Bone marrow (tissue), 2 donors: ENCODE measurements at places on chromosomes 5 and 9.
A peak's percentile ranks its signal among the peaks of the same experiment; 100 is the strongest.

GRCh38 chr9:76654575-76654974 lies 109.7 kb upstream of the PCA3 start:
- DNase-seq: no peak

DNA sequence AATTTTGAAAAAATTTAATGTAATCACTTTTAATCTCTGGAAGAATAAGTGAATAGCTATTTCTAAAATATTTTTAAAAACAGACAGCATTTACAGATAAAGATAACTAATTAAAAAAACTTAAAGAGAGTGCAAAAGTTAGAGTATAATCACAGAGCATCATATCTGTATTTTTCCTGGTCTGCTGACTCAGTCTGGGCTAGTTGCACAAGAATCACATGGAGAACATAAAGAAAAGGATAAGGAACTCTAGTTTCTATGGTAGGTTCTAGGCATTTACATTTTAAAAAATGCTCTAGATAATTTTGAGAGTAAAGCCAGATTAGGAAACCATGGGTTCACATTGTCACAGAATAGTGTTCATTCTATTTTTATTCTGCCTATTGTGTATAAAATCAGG lies 347.4 kb downstream of the PSAT1 start:
- DNase-seq: no peak

DNA sequence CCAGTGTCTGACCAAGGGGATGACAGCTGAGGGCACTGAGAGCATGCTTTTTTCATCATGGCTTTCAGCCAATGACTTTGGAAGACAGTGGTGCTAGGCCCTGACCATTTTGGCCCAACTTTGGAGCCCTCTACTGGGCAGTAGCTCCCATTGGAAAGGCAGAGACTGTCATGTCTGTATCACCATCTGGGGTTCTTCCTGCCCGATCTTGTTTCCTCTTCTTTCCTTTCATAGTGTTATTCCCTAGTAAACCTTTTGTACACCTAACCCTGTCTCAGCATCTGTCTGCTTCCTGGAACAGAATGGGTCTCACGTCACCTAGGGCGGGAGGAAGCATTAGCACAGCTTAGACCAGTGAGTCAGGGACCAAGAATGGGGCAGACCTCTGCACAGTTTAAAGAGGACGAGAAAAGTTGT lies 97.4 kb upstream of the MAST4 start:
- no peak for DNase-seq

GRCh38 chr5:159908591-159908940 lies 7.7 kb upstream of the ADRA1B start:
- DNase-seq: no peak

DNA sequence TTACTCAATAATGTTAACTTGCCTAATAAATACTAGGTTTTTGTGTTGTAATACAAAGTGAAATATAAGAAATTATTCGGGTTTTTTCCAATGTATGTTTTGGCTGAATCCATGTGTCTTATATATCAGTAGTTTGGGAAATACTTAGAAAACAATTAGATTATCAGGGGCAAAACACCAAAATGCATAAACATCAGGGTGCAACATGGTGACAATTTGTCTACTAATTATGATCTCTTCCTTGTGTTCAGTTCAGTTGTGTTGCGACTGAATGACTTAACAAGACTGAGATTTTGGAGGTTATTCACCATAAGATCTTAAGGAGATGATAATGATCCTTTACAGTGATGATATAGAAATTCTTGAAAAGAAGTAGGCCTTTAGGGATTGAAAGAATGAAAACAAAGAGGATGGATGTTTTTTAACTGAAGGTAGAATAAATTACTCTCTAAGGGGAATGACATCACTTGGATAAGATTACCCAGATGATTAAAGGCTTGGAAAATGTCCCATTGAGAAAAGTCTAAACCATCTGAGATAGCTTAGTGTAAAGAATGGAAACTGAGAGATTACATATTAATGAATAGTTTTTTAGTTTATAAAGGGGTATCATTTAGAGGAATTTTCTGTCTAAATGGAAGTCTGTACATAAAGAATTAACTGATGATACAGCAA lies 415.8 kb downstream of the SPATA31D1 start:
- DNase-seq: no peak

DNA sequence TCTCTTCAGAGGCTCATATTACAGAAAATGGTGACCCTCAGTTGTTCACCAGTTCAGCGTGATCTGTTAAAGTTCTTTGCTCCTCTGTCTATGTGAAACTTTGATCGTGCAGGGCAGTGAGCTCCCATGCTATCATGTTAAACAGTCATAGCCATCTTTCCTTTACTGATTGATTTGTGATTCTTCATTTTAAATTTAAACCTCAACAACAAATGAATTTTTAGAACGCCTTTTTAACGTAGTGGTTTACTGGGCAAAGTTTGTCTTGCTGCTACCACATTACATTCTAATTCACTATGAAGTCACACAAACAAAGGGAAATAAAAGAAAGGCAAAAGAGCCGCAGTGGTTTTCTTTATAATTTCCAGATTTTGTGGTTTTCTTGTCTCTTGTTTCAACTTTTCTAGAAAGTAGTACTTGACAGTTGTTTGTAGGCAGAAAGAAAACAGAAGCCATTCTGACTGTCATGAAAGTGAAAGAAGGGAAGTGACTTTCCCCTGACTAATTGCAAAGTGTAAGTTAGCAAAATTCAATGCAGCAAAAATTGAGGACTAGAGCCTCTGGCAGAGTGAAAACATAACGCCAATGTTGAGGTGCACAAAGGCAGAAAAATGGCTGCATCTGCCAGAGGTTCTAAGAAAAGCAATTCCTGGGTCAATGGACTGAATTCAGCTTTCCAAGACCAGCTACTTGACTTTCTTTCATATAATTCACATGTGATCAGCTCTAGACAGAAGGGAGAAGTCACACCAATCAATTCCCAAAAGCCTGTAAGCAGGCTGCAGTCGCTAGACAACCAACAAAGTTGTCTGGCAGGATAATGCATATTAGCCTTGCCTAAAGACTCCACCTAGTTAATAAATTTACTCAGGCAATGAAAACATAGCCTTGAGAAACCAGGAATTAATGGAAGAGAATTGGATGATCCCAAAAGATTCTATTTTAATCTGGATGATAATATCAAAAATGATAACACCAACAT lies 7.1 kb upstream of the IFNA6 start:
- DNase-seq: peak; percentile 46

- DNase-seq: no peak
Measured at GRCh38 chr5:93580927-93581445, at the start of gene NR2F1-AS1. NR2F1-AS1 (minus strand) TSS chr5:93581219.

DNA sequence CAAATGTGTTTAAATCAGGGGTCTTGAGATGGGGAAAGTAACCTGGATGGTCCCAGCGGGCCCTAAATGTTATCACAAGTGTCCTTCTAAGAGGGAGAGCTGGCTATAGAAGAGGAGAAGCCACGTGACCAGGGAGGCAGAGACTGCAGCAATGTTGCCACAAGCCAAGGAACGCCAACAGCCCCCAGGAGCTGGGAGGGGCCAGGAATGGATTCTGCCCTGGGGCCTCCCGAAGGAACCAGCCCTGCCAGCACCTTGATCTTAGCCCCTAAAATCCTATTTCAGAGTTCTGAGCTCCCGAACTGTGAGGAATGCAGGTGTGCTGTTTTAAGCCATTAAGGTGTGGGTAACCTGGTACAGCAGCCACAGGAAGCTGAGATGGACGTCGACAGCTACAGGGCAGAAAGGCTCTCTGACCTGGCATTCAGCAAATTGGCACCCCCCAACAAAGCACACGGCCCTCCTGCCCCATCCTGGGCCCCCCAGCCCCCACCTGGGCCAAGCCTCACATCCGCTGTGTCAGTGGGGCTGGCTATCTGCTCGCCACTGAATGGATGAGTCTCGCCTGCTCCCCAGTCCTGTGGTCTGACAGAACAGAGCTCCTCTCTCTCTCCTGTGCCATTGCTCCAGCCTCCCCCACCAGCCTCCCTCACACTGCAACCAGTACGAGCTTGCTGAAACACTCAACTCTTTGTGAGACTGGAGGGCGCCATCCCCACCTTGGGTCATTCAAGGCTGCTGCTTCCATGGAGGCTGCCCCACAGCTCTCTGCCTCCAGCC lies 78.8 kb downstream of the ADAMTS2 start:
- no peak for DNase-seq

DNA sequence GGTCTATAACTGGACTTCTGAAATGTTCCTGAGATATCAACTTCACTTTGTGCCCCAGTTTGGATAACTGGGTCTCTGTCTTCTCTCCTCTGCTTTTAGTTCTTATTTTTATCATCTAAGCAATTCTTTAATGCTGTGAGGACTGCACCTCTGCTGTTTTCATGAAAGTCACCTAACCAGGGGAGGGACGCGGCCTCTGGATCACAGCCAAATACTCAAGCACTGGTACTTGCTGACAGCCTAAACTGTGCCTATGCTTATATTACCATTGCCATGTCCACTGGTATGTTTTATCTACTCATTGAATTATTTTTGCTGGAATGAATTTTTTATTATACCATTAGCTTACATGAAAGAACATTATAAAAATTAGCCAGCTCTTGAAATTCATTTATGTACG lies 674.0 kb downstream of the DMRTA1 start:
- DNase-seq: no peak

GRCh38 chr5:171600741-171601265 lies 181.4 kb downstream of the FGF18 start:
- peak; percentile 19 for DNase-seq

DNA sequence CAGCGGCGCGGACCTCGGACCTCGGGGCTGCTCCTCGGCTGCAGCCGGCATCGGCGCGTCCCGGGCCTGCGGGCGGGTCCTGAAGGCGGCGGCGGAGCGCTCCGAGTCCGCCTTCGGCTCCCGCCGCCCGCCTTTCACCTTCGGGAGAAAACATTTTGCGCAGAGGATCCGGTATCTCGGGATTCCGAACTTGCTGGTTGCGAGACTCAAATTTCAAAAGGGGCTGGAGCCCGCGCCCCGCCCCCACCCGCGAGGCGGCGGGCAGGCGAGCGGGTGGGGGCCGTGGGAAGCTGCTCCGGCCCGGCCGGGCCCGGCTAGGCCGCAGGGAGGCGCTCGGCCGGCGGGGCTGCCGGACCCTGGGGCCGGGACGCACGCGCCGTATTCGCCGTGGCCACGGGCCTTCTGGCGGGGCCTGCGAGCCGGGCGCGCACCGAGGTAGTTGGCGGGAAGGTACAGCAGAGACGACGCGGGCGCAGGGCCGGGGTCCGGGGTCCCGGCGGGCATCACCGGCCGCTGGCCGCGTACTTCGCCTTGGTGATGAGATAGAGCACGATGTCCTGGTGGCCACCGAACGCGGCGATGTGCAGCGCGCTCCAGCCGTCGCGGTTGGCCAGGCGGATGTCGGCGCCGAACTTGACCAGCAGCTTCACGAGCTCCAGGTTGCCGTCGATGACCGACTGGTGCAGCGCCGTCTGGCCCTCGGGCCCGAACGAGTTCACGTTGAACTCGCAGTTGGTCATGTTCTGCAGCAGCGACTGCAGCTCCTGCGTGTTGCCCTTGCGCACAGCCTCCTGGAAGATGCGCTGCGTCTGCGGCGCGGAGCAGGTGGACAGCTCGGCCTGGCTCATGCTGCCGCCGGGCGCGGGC lies 757 bp downstream of the NRARP start:
- DNase-seq: no peak

DNA sequence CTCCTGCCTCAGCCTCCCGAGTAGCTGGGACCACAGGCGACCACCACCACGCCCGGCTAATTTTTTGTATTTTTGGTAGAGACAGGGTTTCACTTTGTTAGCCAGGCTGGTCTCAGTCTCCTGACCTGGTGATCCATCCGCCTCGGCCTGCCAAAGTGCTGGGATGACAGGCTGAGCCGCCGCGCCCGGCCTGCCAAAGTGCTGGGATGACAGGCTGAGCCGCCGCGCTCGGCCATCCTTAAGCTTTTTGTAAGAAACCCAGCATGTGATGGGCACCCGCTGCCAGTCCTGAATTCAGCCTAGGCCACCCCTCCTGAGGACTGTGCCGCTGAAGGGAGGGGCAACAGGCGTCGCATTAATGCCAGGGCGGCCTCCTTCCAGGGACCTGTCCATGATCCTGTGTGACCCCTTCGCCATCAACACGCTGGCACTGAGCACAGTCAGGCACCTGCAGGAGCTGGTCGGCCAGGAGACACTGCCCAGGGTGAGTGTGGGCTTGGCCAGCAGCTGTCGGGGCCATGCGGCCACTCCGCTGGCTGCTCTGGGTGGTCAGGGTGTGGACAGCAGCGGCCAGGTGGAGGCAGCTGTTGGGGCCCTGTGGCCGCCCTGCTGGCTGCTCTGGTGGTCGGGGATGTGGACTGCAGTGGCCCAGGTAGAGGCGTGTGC lies 10.5 kb downstream of the NELFB start:
- DNase-seq: no peak

DNA sequence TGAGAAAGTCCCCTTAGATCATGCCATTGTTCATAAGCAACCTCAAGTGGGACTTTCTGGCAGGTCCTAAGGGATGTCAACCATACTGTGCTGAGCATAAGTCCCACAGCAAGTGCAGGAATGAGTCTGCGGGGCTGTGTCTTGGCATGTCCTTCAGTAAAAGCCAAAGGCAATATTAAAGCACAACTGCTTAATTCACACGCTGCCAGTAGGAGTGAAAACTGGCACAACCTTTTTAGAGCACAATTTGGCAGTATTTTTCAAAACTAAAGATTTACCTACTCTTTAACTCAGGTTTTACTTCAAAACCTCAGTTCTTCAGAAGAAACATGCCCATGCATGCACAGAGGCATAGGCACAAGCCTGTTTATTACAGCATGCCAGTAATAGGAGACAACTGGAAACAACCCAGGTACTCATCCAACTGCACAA lies 24.4 kb upstream of the SMAD5 start:
- no peak for DNase-seq

GRCh38 chr5:80229902-80230255 lies 26.0 kb downstream of the SERINC5 start:
- DNase-seq: no peak

GRCh38 chr9:93307468-93308157 lies 123.7 kb downstream of the WNK2 start:
- DNase-seq: no peak

DNA sequence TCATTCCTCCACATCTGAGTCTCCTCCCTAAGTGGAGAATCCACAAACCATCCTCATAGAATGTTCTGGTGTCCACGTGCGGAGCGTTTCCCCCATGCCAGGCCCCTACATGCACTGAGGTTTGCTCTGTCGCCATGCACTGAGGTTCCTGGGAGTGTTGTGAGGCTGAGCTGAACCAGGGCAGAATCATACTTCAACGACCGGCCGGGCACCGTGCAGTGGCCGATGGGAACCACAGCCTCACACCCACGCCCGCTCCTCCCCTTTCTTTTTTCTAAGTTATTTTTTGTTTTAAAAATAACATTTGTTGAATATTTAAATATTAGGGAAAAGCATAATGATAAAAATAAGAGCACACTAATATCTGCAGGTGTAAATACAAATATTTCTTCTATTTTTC lies 260.4 kb upstream of the IRX4 start:
- DNase-seq: no peak

DNA sequence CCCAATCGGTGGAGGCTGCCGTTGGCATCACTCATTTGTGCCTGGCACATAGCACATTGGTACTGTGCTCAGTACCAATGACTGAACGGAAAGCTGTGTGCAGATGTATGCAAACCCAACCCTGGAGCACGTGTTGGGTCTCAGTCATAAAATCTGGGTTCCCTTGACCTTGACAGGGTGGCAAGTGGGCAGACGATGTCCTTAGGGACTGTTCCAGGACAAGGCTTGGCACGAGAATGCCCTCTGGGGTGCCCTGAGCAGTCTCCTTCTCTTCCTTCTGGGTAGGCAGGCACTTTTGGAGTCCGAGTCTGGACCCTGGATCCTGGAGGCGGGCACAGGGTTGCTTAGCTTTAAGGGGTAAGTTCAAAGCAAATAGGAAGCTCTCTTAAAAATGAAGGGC lies 75.8 kb downstream of the MACROH2A1 start:
- no peak for DNase-seq
